ENCODE measurements at places on chromosomes 11 and 22. TPM values are rescaled to one million over a fixed set of nuclear protein-coding genes. Genes with fewer than 3 reads are reported as not detected.

MEI1 gene
- 1.4 TPM for polyA plus RNA-seq

LRRC74B gene
- not detected for polyA plus RNA-seq

NPAS4 gene
- not detected for polyA plus RNA-seq

PRAME gene
- not detected for polyA plus RNA-seq

SNX19 gene
- 25.0 TPM for polyA plus RNA-seq

TKFC gene
- polyA plus RNA-seq = 40.0 TPM

ATG13 gene
- 27.6 TPM for polyA plus RNA-seq

LRRC10B gene
- not detected for polyA plus RNA-seq

OR52H1 gene
- not detected for polyA plus RNA-seq

TTC36 gene
- polyA plus RNA-seq = 0.13 TPM
